ENCODE measurements at places on chromosomes 3 and 15.

GRCh38 chr15:74108111-74108510 is 22.3 kb upstream of the ISLR2 start:
- no peak for DNase-seq

DNA sequence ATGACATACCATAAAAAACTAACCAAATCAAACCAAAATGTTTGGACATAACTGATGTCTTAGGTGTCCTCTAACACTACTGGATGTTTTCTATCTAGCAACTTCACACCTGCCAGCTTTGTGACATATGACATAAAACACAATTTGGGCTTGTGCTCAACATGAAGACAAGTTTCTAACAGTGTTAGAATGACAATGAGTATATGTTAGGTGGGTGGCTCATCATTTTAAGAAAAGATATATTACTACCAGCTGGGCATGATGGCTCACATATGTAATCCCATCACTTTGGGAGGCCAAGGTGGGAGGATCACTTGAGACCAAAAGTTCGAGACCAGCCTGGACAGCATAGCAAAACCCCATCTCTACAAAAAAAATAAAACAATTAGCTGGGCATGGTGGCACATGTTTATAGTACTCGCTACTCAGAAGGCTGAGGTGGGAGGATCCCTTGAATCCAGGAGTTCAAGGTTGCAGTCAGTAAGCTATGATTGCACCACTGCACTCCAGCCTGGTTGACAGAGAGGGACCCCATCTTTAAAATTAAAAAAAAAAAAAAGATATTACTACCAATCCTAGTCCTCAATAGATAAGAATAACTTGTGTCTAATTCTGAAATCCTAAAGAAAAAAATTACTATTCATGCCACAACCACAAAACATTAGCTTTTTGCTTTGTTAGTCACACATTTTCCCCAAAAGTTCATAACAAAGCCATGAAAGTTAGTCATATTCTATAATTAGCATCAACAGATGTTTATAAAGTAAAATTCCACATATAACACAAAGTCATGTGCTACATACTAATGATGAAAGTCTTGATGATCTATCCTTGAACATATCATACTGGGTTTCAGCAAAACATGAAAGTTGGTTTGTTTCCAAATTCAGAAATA is 59.9 kb downstream of the LRRFIP2 start:
- DNase-seq = peak; percentile 57

- DNase-seq = no peak
These were observed 40.1 kb downstream of the SETMAR start for GRCh38 chr3:4343258-4343657.

DNA sequence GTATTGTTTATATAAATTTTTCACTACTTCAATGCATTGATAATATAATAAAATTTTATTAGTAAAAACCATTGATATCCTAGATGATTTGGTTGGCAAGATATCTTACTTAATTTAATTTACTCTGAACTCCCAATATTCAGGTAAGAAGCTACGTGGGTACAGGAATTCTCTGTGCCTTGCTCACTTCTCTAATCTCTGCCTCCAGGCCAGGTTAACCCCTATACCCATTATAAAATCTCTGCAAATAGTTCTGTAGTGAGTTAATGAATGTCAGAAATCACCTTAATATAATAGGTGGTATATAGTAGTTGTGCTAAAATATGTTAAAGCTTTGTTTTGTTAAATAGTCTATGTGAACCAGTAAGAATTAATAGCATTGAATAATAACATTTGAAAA is 465.2 kb downstream of the NLGN1 start:
- no peak for DNase-seq
